ENCODE measurements at places on chromosomes 6 and 20. TPM values are rescaled to one million over a fixed set of nuclear protein-coding genes. Genes with fewer than 3 reads are reported as not detected.

LPA gene
- not detected for total RNA-seq

DNA sequence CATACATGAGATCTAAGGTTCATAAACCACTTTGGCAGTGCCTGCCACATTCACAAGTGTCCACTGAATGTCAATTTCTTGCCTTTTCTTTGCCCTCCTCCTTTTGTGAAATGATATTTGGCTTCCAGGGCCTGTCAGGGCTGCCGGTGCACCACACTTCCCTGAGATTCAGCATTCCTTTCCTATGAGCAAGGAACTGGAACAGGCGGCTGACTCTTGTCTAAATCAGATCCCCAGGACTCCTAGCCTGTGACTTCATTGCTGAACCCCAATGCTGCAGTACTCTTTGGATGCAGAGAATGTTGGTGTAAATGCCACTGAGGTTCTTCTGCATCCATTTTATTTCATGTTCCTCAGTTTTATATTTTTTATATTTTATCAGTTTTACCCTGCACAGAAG lies 172.2 kb downstream of the ARID1B start:
- no peak for DNase-seq

GRCh38 chr20:33551778-33552177 lies 61.9 kb downstream of the CBFA2T2 start:
- DNase-seq, result no peak

GRCh38 chr20:4556781-4557180 lies 164.9 kb upstream of the PRND start:
- DNase-seq, result no peak

SMOC2 gene
- total RNA-seq, result 0.75 TPM

DBNDD2 gene
- 10.2 TPM for total RNA-seq

DNA sequence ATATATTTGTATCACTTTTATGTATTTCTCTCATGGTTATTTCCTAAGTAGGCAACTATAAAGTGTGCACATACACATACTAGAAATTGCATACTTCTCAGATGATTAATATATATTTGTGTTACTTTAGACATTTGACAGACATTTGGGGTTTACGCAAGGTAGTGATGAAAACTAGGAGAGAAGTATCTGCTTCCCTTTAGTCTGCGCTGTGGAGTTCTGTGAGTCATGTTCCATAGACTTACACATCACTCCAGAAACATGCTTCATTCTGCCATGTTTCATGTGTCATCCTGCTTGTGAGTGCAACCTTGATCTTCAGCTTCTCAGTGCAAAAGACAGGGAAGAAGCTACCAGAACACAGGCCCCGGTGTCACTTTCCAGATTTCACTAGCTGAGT lies 200.7 kb upstream of the BMP2 start:
- DNase-seq, result no peak

DNA sequence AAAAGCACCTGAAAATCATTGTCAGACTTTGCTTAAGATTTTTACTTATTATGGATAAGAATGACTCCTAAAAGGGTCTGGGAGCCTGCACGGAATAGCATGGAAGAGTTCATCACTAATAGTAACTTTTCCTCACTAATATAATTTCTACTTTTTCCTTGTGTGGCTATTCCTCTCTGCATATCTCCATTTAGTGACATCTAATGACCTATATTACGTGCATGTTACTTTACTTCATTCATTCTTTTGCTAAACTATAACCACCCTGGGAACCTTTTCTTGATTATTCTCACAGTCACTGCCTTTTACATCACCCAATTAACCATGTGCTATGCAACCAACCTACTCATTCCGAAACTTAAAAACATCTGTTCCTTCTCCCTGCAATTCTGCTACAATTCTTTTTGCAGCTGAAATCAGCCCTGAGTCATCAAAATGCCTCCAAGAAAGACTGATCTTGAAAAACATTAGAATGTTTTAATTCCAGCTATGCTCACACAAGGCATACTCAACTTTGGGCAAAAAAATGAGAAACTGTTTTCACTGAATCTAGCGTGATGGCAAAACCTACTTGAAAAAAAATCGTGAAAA lies 313.3 kb downstream of the RNGTT start:
- DNase-seq, result no peak

SUMO4 gene
- total RNA-seq, result 0.82 TPM

- DNase-seq, result no peak
These were observed 100.6 kb upstream of the ISM1 start for GRCh38 chr20:13120471-13120870.

VAPB gene
- 26.0 TPM for total RNA-seq

DNA sequence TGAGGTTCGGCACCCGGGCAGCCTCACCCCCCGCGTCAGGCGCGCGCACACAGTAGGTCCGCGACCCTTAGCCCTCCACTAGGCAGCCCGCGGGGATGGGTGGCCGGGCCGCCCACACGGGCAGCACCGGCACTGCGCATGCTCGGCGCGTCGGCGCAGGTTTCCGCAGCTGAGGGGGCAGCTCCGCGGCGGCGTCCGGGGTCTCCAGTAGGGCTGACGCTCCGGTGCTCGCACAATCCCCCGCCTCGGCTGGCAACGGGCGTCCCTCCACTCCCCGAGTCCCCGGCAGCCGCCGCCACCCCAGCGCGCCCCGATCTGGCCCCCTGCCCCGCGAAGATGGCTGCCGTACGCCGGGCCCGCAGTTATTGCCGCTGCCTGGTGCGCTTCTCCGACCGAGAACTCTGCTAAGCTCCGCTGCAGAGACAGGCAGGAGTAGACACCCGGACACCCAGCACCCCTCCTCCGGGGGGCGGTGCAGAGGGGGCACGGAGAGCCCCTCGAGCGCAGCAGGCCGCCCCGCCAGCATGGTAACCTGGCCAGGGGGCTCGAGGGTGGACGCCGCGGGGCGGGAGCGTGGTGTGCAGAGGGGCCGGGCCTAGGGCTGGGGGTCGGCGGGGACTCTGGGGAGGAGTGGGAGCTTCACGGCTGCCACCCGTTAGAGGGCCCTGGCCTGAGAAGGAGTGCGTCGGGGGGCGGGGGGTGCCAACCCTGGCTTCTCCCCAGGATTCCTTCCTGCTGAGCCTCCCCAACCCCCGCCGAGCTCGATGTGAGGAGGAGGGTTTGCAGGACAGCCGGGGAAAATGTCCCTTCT lies at the start of gene FBXO9:
Gene FBXO9 (plus strand): TSS at position 139 of the 811 bp plus-strand sequence. CDS start 386 bp downstream, at position 525.
- DNase-seq, result peak; percentile 89

GRCh38 chr20:31718952-31719643 lies 3.6 kb downstream of the BCL2L1 start:
- no peak for DNase-seq

NKAIN4 gene
- total RNA-seq, result 9.7 TPM

- DNase-seq, result no peak
These were observed 283.2 kb upstream of the FOXQ1 start for GRCh38 chr6:1028723-1029122.

- DNase-seq, result no peak
These were observed 5.5 kb downstream of the OGFRL1 start for GRCh38 chr6:71294121-71294523.

DNA sequence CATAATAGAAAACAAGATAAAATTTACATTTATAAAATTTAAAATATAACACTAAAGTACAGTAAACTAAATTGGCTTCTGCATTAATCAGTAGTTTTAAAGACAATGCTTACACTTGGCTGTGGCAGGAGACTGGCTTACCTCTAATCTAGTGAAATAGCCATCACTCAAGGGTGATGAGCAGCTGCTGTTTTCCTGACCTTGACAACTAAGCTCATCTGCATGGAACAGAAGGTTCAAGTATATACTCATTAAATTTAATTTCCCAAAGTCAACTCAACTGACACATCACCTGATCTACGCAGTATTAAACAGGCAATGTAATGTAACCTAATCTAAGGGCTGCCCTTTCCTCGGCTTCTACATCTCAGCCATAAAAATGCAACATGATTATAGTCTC lies 14.5 kb downstream of the TMX4 start:
- no peak for DNase-seq

SSTR4 gene
- total RNA-seq, result not detected

GRCh38 chr20:10674684-10675449 lies 1.1 kb upstream of the JAG1 start:
- peak; percentile 93 for DNase-seq

RIPOR3 gene
- total RNA-seq, result 1.2 TPM

MAS1 gene
- total RNA-seq, result not detected

DNA sequence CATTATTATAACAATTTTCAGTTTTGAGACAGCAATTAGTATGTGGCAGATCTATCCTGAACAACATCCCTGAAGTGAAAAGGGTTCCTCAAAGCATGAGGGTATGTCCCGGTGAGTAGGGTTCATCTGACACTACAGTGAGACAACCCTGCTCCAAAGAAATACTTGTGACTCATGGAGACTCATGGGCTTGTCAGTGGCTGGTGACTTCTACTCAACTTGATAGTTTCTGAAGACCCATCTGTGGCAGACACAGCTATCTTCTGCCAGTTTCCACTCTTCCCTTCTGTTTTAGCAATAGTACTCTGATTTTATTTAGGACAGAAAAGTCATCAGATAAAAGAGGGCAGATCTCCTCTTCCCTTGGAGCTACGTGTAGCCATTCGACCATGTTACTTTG lies 41.4 kb downstream of the MAP3K7 start:
- no peak for DNase-seq

MYBL2 gene
- total RNA-seq, result 28.8 TPM

- DNase-seq, result no peak
These were observed 37.1 kb upstream of the EEF1E1 start for GRCh38 chr6:8139451-8139850.

DDO gene
- not detected for total RNA-seq

- DNase-seq, result no peak
These were observed 416.1 kb downstream of the QKI start for GRCh38 chr6:163830641-163831040.

GRCh38 chr6:33854572-33855030 lies 50.8 kb upstream of the MLN start:
- DNase-seq, result no peak

SERAC1 gene
- 25.0 TPM for total RNA-seq

DNA sequence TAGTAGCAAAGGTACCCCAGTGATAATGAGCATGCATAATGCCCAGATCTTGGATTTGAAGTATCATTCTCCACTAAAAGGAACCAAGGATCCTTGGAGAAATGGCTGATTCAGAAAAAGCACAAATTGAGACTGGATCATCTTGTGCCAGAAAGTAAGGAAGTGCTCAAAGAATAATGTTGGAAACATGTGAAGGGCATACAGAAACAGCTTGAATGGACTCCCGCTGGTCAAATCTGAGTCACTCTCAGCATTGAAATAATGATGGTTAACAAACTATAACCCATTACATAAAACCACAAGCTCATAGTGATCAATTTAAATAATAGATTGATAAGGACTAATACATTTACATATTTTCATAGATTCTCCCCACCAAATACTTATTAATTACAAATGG lies 3.6 kb upstream of the OSTM1 start:
- no peak for DNase-seq

DNA sequence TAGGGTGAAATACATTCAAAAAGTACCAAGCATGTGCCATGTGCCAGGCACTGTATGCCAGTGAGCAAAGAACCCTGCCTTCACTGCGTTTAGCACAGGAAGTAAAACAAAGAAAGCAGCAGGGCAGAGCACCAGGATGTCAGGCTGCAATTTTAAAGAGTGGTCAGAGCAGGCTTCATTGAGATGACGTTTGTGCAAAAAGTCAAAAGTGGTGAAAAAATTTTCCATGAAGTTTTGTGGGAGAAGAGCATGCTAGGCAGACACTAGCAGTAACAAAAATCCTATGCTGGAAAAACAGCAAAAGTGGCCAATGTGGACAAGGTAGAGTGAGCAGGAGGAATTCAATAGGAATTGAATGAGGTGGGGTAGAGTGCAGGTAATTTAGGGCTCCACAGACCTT lies 31.3 kb downstream of the AKIRIN2 start:
- DNase-seq, result no peak

DNA sequence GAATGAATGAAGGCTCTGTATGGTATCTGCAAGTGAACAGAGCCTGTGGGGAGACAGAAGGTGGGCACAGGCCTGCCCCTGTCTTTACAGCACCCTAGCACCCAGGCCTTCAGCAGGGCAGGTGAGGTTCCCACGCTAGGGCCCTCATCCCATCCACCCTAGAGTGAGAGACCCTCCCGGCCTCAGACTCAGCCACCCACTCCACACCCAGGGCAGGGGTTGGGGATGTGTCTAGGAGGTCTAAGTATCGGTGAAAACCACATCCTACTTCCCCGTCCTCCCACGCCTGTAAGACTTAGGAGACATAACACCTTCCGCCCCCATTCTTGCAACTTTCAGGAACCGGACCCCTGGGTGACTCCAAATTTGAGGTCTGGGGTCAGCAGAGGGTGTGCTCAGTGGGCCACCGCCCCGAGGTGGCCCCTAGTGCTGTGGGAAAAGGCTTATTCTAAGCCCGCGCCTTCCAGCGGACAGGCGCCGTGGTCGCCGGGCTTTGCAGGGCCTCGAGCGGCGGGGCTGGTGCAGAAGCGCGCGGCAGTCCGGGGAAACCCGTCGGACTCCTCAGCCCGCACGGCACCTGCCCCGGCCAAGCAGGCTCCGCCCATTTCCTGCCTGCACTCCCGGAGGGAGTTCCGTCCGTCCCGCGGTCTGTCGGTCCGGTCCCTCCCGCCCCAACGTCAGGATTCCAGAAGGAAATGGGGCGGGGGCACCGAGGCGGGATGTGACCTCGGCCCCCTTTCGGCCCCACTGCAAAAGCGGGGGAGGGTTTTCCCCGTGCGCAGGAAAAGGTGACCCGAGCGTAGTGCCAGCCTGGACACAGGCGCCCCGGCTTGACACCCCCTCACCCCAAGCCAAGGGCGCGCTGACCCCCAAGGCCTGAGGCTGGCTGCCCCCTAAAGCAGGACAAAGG lies 868 bp downstream of the SAMD10 start:
- DNase-seq, result peak; percentile 83

- no peak for DNase-seq
These were observed 193.1 kb upstream of the SIM1 start for GRCh38 chr6:100657678-100658330.

PPIL4 gene
- total RNA-seq, result 41.6 TPM

- no peak for DNase-seq
These were observed 188.1 kb upstream of the VGLL2 start for GRCh38 chr6:117077300-117077699.

GRCh38 chr20:10800288-10800687 lies 126.5 kb upstream of the JAG1 start:
- DNase-seq, result no peak
